ENCODE measurements at places on chromosomes 6 and 20.

DNA sequence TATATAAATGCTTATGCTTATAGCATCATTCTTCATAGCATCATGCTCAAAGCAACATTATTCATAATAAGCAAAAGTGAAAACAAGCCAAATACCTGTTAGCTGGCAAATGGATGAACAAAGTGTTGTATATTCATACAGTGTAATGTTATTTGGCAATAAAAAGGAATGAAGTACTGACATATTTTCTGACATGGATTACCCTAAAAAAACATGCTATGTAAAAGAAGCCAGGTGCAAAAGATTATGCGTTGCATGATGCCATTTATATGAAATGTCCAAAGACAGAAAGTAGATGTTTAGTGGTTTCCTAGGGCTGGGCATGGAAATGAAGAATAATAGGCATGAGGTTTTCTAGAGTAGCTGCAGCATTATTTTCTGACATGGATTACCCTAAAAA, 77.1 kb downstream of the GFRA4 start:
- DNase-seq, result no peak

DNA sequence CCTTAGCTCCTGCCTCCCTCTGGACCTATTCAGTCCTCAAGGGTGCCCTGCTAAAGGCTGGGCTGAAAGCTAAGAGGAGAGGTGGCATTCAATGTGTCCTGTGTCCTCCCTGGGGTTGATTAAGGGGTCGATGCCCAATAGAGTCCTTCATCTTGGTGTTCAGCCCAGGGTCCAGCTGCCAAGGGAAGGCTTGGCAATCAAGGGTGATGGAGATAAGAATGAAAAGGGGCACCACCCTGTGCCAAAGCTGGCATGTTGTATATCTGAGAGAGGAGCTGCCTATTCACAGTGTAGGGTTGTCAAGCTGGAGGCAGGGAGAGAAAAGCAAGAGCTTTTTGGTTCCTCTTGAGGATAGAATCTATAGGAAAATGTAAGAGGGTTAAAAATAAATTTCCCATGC, 12.3 kb downstream of the C20orf173 start:
- no peak for DNase-seq

DNA sequence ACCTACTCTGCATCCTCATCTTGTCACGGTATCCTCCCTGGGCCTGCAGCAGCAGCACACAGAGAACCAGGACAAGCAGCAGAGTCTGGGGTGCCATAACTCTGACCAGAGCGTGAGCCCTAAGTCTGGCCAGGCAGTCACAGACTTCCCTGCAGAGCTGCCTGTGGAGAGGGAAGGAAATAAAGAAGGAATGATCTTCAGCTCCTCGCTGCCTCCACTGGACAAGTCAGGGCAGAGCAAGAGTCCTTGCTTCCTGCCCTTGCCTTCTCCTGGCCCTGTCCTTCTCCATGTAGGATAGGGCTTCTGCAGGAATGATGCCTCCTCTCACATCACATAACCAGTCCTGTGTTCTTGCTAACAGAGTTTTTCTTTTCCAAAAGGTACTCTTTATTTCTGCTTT, 15.9 kb upstream of the WFDC11 start:
- DNase-seq, result no peak

GRCh38 chr20:8795404-8795803, 273.5 kb upstream of the PLCB4 start:
- no peak for DNase-seq

GRCh38 chr6:33142501-33143070, 49.7 kb downstream of the COL11A2 start:
- no peak for DNase-seq

DNA sequence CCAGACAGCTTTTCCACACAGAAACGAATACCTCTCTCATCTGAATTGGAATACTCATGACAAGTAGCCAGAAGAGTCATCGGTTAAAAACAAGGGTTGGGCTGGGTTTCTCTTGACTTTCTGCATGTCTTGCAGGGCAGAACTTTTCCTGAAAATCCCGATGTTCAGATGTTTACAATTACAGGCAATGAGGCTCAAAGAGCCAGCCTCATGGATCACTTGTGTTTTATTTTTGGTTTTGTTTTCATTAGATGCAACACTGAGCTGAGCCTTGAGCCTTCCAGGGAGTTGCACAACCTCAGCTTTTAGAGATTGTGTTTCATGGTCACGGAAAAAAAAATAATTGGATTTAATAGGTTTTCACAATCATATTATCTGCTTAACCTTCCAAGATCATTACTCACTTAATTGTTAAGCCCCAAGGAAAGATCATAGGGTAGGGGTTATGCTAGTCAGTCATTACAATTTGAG, 288.1 kb upstream of the PRDM1 start:
- no peak for DNase-seq

GRCh38 chr6:129544892-129545612, 164.9 kb downstream of the ARHGAP18 start:
- no peak for DNase-seq

DNA sequence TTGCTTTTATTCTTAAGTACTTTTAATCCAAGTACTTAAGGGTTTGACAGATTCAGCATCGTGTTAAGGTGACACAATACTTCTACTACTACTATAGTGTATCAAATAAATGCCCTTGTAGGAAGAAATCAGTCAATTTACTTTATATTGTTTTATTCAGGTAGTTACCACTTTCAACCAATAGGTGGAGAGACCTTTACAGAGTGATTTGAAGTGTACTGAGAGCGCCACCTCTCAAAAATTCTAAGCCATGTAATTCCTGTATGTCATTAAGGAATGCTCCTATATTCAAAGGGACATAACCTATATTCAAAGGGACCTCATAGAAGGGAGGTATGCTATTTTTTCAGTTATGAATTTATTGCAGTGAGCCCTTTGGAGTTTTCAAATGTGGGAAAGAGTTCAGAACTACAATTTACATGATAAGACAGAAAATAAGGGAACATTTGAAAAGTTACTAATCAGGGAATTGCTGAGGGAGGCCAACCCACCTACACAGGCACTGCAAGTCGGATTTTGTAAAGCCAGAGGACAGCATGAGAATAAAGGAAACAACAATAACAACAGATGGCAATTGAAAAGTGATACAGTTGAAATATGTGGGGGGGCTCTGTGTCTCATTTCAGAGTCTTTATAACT, 955.6 kb downstream of the TBC1D32 start:
- DNase-seq, result no peak

DNA sequence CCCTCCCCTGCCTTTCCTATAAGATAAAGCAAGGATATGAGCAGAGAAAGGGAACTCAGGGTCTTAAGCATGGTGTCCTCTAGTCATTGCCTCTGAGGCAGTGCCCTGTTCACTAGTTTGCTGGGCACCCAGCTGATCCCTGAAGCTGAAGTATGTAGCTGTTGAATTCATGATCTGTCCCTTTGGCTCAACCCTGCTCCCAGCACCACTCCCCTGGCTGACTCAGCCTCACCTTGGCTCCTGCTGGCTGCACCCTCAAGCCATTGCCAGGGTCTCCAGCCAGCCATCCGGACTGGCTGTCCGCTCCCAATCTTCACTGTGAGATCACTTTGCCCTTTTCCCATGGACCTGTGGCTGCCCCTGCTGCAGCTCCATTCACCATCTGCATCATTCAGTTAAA, 25.9 kb upstream of the UST start:
- DNase-seq, result no peak

DNA sequence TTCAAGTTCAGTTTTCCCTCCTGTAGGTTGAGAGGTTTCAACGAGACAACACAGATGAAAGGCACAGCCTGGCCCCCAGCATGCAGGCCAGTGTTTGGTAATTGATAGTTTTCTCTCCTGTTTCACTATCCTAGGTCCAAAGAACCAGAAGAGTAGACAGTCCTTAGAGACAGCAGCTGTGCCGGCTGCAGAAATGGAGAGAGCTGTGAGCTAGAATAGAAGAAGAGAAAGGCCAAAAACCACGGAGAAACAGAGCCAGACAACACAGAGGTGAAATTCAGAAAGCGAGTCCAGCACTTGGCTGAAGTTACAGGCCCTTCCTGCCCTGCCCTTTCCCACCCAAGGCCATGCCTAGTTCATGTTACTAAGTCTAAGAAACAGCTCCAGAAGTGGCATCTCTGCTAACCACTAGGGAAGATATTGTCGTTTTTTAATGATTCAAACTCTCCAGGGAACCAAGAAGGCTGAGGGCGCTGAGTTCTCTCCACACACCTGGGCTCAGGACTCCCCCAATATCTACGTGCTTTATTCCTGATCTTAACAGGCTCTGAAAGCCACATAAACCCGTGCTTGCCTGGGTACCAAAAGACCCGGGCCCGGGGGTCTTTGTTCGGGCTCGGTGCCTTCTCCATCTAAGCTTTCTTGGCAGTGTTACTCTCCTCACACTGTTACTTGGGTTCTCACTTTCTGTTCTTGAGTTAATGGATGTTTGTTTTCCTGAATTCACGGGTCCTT, 16.5 kb upstream of the RBPJL start:
- DNase-seq, result no peak

DNA sequence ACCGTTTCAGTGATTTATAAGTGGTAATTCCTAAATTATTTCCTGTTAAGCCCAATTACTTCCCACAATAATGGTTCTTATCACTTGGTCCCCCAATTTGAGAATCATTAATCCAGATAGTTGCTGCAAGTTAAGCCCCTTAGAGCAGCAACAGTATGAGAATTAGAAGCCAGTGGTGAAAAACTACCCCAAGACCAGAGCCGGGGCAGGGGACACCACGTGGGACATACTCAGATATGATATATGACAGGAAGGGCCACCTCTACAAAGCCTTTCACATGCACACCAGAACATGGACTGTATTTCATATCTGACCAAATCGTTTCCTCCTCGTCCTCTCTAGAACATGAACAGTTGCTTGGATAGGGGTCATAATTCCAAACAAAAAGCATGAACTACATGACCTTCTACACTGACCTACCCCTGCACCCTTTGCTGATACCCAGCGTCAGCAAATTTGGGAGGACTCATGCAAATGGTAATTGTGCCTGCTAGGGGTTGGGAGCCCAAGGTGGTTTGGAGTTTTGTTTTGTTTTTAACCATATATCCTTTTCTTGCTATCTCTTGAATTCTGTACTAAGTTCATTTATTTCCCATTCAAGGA, 3.9 kb downstream of the JAG1 start:
- DNase-seq, result no peak

DNA sequence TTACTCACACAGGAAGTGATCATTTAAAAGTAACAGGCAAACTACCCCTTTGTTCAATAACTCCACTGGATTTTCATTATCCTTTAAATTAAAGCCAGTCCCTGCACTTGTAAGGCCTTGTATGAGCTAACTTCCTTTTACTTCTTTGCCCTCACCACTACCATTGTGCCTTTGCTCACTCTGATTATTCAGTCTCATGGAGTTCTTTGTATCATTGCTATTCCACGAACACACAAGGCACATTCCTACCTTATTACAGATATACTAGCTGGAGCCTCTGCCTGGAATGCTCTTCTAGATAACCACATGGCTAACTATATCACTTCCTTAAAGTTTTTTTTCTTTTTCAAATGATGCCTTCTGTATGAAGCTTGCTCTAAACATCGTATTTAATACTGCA, 748.6 kb upstream of the HS3ST5 start:
- no peak for DNase-seq

GRCh38 chr20:63657260-63657936, 714 bp upstream of the RTEL1 start:
- DNase-seq, result no peak

DNA sequence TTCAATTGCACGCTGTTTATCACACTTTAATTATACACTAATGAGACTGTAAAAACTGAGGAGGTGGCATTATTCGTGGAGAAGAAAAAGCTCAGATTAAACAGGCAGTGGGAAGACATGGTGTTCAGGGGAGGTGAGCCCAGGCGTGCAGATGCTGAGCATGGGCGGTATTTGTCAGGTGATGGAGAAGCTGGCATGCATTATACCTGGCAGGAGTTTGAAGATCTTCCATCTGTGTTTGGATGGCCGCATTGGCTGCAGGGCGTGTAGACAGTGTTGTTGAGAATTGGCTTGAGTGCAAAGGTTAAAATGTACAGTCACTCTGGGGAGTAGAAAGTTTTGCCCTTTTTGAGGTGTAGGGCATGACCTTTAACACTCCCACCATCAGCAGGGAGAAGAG, 213.8 kb downstream of the ERMARD start:
- peak; percentile 0 for DNase-seq

DNA sequence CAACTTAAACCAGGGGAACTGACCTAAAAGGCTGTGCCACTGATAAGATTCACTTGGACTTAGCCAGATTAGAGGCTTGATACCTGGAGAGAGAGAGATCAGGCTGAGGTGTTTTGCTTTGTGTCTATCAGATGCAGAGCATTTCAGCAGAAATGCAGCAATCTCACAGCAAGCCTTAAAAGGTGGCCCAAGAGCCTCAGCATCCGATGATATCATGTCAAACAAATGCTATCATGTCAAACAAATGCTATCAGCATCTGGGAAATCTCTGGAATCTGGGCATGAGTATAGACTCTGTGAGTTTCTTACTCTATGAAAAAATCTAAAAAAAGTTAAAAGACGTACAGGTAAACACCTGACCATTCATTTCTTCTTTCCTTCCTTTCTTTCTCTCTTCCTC, 718.9 kb downstream of the EYS start:
- DNase-seq, result no peak

GRCh38 chr6:87180105-87180728, 24.9 kb downstream of the ZNF292 start:
- no peak for DNase-seq

DNA sequence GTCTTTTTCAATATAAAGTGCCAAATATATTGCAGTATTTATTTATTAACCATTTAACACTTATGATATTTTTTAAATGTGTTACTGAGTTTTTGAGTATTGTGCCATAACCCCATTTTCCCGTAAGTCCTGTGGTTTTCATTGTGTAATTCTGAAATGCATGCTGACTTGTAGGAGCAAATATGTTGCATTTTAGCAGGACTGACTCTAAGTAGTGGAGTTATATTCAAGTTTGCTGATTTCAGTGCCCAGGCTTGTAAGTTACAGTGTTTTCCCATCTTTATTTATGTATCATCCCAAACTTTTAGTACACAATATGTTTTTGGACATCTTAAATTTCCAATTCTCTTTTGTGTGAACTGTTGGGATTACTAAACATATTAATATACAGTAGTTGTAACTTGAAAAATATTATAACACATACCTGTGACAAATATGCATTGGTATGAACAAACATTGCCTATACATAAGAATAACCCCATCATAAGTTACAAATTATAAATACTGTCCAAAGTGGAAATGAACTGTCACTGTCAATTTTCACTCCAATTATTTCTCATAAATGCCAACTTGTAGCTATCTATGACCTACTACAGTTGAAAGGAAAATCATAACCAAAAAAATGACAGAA, 179.3 kb upstream of the RUNX2 start:
- DNase-seq, result no peak

- no peak for DNase-seq
These were observed 32.7 kb upstream of the CST7 start for GRCh38 chr20:24916412-24916811.

DNA sequence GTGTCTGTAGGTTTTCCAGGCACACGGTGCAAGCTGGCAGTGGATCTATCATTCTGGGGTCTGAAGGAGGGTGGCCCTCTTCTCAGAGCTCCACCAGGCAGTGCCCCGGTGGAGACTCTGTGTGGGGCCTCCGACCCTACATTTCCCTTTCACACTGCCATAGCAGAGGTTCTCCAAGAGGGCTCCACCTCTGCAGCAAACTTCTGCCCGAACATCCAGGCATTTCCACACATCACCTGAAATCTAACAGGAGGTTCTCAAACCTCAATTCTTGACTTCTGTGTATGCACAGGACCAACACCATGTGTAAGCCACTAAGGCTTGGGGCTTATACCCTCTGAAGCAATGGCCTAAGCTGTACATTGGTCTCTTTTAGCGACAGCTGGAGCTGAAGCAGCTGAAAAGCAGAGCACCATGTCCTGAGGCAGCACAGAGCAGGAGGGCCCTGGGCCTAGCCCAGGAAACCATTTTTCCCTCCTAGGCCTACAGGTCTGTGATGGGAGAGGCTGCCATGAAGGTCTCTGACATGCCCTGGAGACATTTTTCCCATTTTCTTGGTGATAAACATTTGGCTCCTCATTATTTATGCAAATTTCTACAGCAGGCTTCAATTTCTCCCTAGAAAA, 253.3 kb downstream of the ERMARD start:
- DNase-seq, result no peak

Data from activated naive CD4-positive, alpha-beta T cell treated with anti-CD3 and anti-CD28 coated beads, Interleukin-2, amount 50 U/mL, for 72 hours (primary cell).